GM13976 (cell line): ENCODE measurements at places on chromosomes 6 and 20.
A peak's percentile ranks its signal among the peaks of the same experiment; 100 is the strongest.

DNA sequence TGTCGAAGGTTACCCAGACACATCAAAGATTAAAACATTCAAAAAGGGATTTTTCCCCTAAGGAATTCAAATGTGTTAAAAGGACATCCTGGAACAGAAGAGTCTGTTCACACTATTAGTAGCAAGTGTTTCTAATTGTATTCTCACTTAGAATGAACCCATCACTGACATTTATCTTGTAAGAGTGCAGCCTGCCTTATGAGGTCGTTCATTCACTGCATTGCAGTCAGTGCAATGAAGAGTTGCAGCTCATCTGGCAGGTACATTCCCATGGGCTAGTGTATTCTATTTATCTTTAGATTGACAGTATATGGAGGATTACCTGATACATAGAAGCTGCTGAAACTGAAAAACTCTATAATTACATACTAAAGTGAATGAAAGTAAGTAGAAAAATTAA lies 36.5 kb downstream of the PHACTR1 start:
- no peak for DNase-seq

DNA sequence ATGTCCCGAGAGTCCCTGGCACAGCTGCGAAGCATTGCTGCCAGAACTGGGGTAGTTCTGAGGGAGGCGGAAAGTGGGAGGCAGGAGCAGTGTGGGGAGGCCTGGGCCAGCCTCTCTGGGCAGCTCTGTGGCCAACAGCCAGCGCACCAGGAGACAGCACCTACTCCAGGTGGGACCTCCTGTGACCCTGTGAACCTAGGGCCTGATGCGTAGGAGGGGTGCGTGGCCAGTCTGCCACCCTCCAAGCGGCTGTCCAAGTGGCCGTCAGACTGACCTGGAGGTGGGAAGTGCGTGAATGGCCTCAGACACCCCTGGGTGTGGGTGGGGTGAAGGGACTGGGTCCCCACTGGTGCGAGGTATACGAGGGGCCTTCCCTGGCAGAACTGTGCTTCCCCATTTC lies 15.5 kb downstream of the SS18L1 start:
- no peak for DNase-seq

GRCh38 chr6:105733556-105734162 lies 330.8 kb upstream of the PREP start:
- no peak for DNase-seq

DNA sequence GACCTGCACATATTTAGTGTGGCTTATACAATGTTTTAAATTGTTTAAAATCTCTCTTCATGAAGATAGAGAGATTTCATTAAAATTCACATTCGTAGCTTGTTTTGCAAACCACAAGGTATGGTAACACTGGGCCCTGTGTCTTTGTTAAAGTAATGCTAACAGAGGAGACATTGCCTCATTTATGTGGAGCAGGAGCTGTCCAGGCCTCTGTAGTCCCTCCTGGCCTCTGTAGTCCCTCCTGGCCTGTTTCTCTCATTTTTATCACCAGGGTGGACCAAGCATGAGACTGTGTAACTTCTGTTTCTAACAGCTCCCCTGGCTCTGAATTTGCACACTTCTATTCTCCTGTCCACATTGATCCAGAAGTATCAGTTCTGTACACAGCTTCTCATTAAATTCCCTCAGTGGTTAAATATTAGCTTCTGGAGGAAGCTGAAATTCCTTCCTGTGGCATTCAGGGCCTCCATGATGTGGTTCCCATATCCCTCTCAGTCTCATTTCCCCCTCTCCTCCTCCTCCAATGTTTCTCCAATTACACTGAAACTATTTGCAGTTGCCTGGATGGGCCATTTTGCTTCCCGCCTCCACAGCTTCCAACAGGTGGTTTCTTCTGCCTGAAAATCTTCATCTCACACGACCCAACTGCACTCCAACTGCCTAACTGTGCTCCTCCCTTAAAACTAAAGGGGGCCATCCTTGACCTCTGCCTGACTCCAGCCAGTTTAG lies 340.4 kb downstream of the SYNE1 start:
- DNase-seq, result no peak

GRCh38 chr6:79188885-79189480 lies 45.5 kb downstream of the HMGN3 start:
- no peak for DNase-seq

DNA sequence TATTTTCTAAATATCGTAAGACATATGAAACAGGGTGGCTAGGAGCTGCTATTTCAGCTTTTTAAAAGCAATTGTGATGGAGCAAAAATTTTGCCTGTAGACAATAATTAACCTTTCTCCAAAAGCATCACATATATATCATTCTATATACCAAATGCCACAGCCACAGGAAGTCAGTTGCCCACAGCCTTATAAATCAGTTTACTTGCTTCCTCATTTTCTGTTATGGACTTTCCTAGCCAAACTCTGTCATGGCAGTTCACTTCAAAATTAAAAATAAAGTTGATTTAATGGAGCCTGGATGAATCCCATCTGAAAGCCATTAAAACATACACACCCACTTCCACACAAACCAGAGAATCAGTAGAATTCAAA lies 93.4 kb upstream of the NHSL1 start:
- no peak for DNase-seq

DNA sequence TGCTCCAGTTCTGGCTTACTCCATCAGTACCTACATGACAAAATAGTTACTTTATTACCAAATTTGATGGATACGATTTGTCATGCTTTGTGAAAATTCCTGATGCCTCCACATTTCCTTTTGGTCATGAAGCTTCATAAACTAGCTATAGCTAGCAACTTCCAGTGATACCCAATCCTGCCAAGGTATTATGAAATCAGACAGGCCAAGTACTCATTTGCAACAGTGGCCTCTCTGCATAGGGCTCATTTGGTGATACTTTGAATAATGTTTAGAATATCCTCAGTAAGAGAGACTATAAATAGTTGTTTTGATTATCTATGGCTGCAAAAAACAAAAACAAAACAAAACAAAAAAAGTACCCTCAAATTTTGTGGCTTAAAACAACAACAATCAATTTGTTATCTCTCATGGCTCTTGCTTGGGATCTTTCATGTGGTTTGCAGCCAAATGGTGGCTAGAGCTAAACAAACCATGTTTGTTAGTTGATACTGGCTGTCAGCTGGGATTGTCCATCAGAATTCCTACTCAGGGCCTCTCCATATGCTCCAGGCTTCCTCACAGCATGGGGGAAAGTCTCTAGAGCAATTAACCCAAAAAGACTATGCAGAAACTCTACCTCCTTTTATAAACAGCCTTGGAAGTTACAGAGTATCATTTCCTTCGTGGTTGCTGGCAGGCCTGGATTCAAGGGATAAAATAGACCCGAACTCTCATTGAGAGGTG lies 10.1 kb upstream of the PRL start:
- no peak for DNase-seq

DNA sequence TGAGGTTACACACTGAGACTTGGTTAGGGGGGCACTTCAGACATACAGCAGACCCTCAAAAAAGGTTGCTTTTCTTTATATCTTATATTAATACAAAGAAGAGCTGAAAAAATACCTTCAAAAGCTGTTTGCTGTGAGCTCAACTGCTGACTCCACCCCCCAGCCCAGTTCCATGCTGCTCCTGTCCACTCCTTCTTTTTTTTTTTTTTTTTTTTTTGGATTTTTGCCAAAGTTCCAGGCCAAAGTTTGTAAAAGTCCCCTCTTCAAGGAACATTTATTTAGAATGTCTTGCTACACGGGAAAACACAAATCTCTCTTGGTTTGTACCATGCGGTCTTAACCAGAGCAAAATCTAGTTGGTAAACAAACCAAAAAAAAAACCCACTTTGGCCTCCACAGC lies 85.3 kb upstream of the AKAP12 start:
- no peak for DNase-seq

DNA sequence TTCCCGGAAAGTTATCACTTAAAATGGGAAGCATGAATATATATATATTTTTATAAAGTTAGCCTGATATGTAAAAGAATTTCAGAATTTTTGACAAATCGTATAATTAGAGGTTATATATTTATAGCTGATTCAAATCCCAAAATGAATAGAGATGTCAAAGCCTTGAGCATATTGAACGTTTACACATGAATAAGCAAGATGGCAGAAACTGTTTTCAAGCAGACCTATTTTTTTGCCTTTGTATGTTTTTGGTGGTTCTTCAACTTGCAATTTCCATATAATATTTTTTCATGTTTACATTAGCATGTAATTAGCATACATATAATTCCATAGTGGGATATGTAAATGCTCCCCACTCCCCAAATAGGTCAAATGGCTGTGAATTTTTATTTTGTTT lies 189.9 kb downstream of the PRL start:
- no peak for DNase-seq

GRCh38 chr6:41859356-41859755 lies 35.8 kb downstream of the USP49 start:
- DNase-seq, result no peak

- no peak for DNase-seq
Observed at GRCh38 chr6:45668705-45669104, 291.0 kb upstream of the SUPT3H start.

DNA sequence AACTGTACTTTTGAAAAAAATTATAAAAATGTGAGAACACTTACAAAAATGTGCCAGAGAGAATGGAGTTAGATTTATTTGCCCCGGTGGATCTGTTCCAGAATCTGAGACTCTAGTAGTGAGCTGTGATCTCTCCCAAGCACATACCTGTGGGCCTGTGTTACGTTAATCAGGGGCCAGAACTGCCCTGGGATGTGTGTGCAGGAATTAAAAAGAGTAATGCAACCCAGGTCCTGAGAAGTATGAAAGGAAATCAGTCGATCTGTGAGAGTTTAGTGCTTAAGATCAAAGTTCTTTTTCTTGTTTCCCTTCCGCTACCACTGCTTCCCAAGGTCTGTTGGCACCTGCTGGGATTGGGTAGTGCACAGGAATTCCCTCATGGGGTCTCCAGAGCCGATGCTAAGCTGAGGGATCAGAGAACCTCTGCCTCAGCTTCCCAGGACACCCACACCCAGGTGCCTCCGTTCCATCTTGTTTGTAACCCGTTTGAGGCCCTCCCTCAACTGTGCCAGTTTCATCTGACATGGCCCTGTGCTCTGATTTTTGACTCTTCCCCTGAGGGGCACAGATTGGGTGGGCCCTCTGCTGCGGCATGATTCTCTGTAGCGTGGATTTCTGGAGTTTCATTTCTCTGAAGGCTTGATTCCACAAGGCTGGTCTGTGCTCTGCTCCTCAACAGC lies 87.7 kb downstream of the RREB1 start:
- no peak for DNase-seq

DNA sequence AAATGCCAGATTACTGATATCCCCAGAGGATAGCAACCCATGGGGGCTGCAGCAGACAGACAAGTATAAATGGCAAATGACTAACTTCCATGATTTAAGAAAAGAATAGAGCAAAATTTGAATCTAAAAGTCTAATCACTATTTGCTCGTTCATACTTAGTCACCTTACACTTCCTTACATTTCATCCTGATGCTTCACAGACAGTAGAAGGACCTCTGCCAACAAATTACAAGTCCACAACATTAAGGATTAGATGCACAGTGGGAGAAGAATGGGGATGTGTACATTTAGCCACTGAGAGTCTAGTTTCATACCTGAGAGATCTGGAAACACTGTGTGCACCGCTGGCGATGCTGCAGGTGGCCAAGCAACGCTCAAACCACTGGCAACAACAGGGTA lies 72.4 kb downstream of the FYN start:
- no peak for DNase-seq

DNA sequence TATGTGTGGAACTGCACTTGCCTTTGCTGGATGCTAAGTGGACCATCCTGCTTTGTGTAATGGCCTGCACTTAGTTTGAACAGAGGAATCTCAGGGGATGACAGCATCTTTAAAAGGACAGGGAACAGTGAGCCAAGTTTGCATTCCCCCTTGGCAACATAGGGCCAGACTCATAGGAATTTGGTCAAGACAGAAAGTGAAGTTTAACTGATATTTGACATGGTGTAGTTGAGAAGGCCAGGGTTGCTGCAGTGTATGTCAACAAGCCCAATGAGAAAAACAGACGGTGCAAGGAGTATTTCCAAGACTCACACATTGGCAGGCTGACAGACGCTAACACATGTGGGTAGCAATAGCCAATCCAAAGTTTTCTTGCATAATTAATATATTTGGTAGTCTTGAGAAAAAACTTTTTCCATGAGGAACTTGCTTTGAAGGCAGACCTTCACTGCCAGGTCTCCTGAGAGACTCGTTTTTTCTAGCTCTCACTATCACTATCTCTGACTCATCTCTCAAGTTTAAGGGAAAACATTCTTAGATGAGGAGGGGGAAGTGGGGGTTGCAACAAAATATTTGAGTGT lies 213.8 kb downstream of the IBTK start:
- DNase-seq, result no peak

GRCh38 chr6:45923831-45924391 lies 91.7 kb downstream of the CLIC5 start:
- peak; percentile 38 for DNase-seq

DNA sequence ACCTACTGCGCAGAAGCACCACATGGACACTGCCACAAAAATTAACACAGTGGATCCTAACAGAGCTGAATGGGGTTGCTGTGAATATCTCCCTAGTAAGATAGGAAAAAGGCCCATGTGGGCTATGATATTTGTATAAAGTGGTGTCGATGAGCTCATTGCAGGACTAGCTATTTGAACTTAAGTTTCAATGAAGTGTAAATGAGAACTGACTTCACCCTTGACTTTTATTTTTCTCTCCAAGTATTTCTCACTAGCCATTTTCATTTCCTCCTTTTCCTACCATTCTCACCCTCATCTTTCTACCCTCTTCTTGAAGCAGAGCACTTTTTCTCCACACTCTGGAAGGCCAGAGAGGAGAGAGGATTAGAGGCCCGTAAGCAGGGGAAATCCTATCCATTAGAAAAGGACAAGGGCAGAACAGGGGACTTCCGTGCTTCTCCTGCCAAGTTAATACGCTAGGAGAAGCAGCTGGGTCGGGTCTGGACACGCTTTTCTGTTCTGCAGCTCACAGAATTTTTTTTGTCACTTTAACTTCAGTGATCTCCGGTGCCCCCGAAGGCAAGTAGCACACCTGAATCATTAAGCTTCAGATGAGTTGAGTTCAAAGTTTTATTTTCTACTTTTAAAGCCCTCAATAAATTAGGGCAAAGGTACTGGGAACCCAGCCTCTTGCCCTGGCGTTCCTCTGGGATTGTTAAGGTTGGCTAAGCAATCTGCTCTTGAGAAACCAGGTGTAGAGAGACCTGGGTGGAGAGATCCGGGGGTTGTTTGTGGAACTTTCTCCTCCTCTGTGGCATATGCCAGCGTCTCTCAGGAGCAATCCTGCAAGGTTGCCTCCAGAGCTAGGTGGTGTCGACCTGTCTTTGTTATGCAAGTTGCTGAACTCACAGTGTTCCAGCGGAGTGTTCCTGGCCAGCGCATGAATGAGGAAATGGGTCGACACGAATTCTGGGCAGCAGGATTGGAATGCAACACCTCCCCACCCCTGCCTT lies 56.2 kb upstream of the ARID1B start:
- DNase-seq, result peak; percentile 59

DNA sequence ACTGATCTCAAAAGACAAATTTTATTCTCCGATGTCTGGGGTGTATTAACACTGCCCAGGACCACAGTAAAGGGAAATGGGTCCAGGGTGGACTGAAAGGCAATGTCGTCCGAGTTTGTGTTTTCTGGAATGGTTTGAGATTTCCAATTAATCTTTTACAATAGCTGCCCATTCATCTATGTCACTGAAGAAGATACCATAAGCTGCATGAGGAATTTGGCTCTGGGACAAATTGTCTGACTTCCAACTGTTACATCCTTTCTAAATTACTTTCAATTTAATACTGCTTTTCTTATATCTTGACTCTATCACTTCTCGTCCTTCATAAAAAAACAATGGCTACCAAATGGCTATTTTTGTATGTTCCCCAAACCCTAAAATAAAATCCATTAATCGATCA lies 130.7 kb upstream of the KCNK16 start:
- DNase-seq, result no peak
